SJCRH30 (cell line): ENCODE measurements at places on chromosomes 7 and 10.

- DNase-seq = no peak
Measured at GRCh38 chr7:159149488-159149887, 4.8 kb upstream of the VIPR2 start.

DNA sequence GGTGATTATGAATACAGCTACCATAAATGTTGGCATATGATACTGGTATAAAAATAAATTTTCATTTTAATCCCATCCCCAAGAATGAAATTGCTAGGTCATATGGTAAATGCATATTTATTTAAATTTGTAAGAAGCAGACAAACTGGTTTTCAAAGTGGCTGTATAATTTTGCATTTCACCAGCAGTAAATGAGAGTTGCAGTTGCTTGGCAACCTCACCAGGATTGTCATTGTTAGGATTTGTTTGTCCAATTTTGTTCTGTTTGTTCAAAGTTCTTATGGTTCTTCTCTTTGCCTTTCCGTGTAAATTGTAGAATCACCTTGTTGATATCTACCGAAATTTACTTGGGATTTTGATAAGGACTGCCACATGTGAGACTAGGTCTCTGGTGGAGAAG is 237.4 kb downstream of the OTUD1 start:
- DNase-seq = no peak

- DNase-seq = no peak
Measured at GRCh38 chr7:103413407-103413806, 32.6 kb downstream of the SLC26A5 start.

- no peak for DNase-seq
Measured at GRCh38 chr7:130090745-130091532, 20.6 kb downstream of the KLHDC10 start.

- DNase-seq = no peak
Measured at GRCh38 chr10:13969792-13970140, 361.0 kb downstream of the FRMD4A start.

GRCh38 chr10:127971963-127972615 is 65.2 kb downstream of the PTPRE start:
- DNase-seq = no peak

DNA sequence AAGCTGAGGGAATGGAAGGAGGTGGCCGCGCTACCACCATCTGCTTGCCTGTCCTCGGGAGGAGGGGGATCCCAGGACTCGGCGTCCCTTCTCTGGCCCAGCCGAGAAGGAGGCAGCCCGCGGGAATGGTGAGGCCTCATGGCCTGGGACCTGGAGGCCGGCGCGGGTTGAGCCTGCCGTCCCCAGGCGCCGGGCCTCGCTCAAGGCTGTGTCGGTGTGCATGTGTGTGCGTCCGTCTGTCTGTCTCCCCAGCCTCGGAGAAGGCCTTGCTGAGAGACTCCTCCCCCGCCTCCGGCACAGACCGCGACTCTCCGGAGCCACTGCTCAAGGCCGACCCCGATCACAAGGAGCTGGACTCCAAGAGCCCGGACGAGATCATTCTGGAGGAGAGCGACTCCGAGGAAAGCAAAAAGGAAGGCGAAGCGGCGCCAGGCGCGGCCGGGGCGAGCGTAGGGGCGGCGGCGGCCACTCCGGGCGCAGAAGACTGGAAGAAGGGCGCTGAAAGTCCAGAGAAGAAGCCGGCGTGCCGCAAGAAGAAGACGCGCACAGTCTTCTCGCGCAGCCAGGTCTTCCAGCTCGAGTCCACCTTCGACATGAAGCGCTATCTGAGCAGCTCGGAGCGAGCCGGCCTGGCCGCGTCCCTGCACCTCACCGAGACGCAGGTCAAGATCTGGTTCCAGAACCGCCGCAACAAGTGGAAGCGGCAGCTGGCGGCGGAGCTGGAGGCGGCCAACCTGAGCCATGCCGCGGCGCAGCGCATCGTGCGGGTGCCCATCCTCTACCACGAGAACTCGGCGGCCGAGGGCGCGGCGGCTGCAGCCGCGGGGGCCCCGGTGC is 1.3 kb downstream of the HMX3 start:
- DNase-seq = no peak

DNA sequence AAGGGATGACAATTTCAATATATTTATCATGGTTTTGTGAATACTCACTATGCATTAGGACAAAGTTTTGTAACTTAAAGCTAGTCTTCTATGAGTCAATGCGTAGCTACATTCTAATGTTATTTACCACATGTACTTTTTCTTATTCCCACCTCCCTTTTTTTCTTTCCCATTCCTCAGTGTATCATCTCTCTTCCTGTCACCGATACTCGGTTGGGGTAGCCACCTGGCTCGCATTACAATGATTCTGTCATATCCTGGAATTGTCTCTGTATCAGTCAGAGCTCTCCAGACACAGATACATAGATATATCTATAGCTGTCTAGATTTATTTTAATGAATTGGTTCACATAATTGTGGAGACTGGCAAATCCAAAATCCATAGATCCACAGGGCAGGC is 9.8 kb upstream of the RALA start:
- DNase-seq = no peak

- DNase-seq = no peak
Measured at GRCh38 chr7:552868-553635, 33.4 kb upstream of the PDGFA start.

GRCh38 chr7:99404235-99404976 is 4.0 kb downstream of the PDAP1 start:
- DNase-seq = no peak

DNA sequence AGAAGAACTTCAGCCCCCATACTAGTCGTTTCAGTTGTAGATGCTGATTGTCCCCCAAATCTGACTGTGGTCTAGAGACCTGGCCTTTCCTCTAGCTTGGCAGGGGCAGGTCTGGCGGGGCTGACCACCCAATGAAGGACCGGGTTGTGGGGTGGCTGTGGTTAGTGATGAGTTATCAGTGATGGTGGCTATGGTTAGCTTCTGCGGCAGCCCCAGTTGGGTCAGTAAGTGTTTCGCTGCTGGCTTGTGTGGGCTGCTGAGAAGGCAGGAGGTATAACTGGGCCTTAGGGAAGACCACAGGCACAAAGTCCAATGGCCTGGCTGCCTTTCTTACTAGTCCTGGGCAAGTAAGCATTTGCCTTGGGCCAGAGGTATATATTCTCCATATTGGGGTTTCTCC is 21.3 kb downstream of the VWA2 start:
- no peak for DNase-seq

DNA sequence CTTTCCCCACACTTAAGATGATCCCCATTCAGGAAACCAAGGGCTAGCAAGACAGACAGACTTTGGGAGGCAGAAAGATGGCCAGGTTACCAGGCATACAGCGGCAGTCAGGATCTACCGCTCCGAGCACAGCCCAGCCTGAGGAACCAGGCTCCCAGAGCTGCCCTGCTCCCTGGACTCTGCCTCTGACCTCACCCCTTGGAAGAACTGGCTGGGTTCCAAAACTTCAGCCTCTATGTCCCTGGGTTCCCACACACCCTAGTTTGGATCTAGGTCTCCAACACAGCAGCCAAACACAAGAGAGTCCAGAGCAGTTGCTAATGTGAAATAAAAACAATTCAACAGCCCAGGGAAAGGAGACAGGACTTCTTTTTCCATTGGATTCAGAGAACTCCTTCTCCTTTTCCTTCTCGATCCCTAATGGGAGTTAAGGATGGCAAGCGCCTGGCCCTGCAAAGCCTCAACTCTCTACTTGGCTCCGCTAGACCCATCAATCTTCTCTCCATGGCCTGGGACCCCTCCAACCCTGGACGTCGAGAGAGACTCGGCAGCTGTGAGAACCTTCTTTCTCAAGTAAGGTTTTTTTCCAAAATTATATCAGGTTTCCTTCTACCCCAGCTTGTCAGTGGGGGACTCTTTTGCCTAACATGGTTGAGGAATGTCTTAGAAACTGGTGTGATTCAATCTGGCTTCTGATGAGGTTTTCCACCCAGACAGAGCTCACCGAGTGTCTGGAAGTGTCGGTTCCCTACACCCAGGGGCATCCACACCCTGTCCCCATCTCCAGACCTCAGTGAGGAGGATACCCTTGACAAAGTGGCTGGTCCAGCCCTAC is 219.6 kb downstream of the KCNMA1 start:
- DNase-seq = no peak
